Fibroblast of pulmonary artery (primary cell): ENCODE measurements at places on chromosomes 2 and 18.
A peak's percentile ranks its signal among the peaks of the same experiment; 100 is the strongest.

- DNase-seq, result no peak
Observed at GRCh38 chr18:46160050-46160798, 56.0 kb downstream of the HAUS1 start.

DNA sequence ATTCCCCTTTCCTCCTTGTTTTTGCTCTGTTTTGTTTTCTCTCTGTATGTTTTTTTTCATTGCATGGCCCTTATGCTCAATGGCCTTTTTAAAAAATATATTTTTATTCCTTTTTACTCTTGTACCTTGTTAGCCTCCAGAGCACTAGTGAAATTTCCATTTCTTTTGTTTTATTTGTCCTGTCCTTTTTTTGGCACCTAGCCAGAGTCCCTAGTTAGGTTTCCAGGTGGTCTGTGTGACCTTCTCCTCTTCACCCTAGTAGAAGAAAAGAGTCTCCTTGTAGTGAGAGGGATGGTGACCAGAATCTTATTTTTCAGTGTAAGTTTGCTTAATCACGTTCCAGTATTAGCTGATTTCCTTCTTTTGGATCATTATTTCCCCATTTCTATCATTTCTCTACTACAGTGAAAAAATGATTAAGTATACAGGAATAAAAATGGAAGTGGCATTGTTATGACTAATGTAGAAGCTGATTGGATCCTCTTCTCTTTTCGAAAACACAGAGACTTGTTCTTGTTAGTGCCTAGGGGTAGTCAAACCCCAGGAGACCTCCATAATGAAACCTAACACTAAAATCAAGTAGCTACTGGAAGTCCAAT, 65.9 kb downstream of the NBEAL1 start:
- DNase-seq, result no peak

GRCh38 chr2:161975813-161976160, 98.2 kb downstream of the DPP4 start:
- no peak for DNase-seq

DNA sequence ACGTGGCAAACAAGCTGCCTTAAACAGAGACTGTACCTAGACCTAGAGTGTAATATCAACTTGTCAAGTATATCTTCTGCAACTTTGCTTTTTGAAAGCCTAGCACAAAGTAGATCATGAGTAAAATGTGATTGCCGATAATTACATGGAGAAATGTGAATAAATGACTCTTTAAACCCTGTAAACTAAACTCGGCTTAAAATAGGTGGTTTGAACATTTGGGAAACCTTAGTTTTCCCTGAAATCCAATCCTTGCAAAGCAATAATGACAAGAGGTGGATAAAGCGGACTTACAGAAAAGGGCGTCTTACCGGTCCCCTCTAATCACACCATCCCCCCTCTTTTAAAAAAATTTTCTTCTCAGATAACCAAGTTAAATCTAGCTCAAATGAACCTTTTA, 549 bp upstream of the PSMD14 start:
- DNase-seq, result no peak

- peak; percentile 87 for DNase-seq
Observed at GRCh38 chr18:28767727-28768211, 590.8 kb upstream of the CDH2 start.

DNA sequence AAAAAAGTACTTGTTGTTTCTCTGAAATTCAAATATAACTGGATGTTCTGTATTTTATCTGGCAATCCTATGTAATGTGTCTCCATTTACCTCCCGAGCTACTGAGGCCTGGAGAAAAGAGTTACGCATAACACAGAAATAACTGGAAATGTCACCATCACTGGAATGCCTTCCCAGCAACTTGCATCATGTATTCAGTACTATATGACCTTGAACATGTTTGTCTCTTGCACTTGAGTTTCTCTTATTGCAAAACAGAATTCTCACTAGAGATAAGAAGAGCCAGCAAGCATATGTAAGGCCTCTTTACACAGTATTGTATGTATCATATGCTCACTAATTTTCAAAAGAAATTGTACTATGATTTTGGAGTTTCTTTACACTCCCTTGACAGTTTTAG, 99.6 kb upstream of the CTAGE1 start:
- DNase-seq, result peak; percentile 89

- DNase-seq, result peak; percentile 66
Observed at GRCh38 chr2:39991298-39991697, 212.2 kb upstream of the THUMPD2 start.

GRCh38 chr2:159317392-159318088, 31.0 kb upstream of the WDSUB1 start:
- no peak for DNase-seq

- no peak for DNase-seq
Observed at GRCh38 chr18:8702668-8703067, 2.7 kb upstream of the MTCL1 start.

DNA sequence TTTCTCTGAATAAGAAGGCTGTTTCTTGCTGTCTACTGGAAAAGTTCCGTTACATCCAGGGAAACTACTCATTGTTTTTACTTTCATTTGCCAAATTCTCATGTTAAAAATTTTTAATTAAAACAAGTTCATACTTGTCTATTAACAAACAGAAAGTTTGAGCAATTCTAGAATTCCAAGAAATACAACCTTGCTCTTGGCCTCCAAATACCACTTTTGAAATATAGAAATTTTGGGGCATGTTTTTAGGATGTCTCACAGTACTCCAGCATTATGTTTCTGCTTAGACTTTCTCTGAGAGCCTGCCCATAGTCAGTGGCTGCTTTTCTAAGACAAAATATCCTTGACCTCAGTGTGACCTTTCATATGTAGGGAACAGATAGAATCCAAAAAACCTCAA, 228.7 kb upstream of the RND3 start:
- DNase-seq, result no peak

GRCh38 chr18:62030091-62030985, 137.5 kb upstream of the RNF152 start:
- peak; percentile 23 for DNase-seq

GRCh38 chr2:22442051-22442450, 942.9 kb upstream of the KLHL29 start:
- DNase-seq, result no peak

GRCh38 chr18:9248661-9249060, 85.9 kb upstream of the TWSG1 start:
- no peak for DNase-seq

DNA sequence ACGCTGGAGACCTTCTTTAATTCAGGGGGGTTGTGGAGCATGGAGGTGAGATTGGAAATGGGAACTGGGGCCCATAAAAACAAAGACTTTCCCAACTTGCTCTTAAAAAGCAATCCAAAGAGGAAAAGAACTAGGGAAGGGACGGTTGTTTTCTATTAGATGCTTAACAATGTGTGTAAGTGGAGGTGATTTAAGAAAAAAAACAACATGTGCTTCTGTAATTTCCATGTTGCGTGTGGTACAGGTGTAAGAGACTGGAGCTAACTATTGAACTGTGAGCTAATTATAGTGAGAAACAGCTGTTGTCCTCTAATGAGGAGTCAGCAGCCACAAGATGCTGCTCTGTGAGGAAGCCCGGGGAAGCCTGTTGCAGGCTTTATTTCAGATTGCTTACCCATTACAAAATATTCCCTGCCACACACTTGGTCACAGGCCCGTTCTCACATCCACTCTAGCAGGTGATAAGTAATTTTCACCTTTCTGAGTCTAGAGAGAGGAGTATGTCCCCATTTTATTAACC, 280.6 kb upstream of the PARD3B start:
- no peak for DNase-seq

- DNase-seq, result no peak
Observed at GRCh38 chr2:140639628-140640027, 1491.2 kb downstream of the LRP1B start.

DNA sequence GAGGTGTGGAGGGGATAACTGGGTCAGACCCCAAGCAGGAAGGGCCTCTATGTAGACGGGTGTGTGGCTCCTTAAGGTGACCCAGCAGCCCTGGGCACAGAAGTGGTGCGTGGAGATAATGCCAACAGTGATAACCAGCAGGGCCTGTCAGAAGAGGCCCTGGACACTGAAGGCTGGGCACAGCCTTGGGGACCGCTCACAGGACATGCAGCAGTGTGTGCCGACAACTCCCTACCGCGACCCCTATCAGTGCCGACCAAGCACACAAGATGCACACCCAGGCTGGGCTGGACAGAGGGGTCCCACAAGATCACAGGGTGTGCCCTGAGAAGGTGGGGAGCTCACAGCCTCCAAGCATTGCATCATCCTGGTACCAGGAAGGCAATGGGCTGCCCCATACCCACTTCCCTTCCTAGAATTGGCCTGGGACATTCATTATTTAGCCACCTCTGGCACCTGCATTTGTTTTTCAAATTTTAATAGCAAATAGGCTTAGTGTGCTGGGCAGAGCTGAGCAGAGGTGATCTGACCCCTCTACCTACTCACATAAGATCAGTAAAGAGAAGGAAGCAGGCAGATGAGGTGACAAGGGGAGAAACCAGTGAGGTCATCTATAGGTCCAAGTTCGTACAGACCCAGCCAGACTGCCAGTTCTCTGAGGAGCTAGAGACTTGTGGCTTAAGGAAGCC, 55.2 kb downstream of the BCL11A start:
- DNase-seq, result no peak

DNA sequence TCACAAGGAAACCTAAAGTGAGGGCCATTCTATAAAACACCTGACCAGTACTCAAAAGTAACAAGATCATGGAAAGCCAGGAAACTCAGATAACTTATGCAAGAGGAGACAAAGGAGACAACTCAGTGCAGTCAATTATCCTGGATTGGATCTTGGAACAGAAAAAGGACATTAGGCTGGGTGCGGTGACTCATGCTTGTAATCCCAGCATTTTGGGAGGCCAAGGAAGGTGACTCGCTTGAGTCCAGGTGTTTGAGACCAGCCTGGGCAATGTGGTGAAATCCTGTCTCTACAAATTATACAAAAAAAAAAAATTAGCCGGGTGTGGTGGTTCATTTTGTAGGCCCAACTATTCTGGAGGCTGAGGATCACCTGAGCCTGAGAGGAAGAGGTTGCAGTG, 424.5 kb upstream of the SPRED2 start:
- no peak for DNase-seq

GRCh38 chr18:66013969-66014368, 263.2 kb downstream of the CDH7 start:
- DNase-seq, result peak; percentile 0

DNA sequence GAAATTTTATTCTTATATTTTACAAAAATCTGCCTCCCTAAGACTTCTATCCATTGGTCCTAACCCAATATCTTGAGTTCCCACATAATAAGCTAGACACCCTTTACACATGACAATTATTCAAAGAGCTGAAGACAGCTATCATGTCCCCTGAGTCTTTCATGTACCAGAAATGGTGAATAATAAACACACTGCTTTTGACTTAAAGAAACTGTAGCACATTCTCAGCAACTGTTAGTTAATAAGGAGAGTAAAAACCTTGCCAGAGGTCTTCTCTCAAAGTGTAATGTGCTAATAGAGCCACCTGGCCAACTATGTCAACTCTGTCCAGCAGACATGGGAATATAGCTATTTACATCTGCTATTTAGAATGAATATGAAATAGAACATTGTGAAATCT, 109.7 kb upstream of the ARL5A start:
- no peak for DNase-seq

DNA sequence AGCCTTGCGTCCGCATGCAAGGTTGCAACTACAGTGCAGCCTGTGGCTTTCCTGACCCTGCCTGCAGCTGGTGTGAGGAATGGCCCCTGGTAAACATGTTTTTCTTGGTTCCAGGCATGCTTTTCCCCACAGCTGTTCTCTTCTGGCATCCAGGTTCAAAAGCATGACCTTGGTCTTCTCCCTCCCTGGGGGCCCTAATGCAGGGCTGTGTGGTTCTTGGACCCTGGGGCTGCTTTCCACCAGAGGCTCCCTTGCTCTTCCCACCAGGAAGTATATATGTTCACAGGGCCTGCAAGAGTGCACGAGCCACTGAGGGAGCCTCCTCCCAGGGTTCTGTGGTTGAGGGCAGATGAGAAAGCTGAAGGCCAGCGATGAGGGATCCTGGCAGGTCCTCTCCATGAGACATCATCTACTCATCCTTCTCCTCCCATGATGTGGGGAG, 125.9 kb downstream of the BCL2L11 start:
- DNase-seq, result no peak

- DNase-seq, result no peak
Observed at GRCh38 chr2:109204412-109204811, 75.4 kb downstream of the SH3RF3 start.

DNA sequence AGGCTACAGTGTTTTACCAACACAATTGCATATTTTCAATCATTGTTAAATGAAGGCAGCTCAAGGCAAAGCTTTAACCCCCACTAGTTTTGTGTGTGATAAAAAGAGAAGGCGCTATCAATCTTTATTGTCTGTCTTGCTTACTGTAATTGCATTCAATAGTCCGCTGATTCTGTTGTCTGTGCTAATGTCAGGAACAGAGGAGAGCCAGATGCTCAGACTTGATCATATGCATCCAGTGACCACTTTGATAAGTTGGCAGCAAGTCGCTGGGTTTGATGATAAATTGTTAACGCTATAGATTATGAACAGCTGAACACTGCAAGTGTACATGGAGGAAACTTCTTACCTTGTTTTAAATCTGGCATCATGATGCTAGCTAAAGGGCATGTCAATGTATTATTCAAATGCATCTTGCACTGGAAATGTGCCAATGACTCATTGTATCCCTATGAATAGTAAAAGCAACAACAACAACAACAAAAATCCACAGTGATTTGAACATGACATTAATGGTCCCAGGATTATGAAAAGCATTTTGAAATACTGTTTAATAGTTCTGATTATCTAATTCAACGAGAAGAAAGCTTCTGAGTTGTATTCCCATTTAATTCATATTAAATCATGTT, 423.5 kb upstream of the FANCL start:
- DNase-seq, result no peak

- peak; percentile 78 for DNase-seq
Observed at GRCh38 chr2:102181919-102182635, 4.7 kb upstream of the IL1RL2 start.

GRCh38 chr18:56246916-56247315, 391.5 kb downstream of the TXNL1 start:
- DNase-seq, result no peak

- no peak for DNase-seq
Observed at GRCh38 chr2:120700659-120701058, 35.0 kb upstream of the GLI2 start.

DNA sequence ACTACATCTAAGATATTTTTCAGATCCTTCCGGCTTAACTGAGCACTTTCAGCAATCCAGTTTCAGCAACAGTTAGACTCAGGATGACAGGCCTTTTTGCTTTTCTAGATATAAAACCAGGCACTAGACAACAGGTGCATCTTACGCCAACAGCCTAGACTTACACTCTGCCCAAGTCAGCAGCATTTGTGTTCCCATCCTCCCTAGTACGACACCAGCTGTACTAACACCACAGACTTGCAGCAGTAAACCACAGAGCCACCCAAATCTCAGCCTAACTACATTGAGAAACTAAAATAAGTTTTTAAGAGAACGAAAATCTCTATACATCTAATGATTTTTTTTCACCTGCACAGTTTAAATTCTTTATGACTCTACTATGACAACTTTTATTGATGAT, 89.9 kb upstream of the DNMT3A start:
- no peak for DNase-seq

DNA sequence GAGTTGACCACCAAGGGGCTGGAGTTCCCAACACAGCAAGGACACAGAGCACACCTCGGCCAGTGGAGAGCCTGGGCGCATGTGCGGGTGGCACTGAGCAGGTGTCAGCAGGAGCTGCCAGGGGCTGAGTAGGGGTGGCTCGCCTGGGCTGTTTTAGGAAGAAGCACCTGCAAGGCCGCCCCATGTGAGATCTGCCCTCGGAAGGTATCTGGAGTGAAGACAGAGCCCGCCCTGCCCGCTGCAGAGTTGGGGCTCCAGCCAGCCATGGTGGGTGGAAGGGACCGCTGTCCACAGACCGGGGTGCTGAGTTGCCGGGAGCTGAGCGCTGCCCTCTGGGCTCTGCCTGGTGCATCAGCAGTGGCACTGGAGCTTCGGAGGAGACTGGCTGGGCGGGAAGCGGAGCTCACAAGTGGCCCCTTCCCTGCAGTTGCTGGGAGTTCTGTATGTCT, 35.2 kb downstream of the MTERF4 start:
- peak; percentile 13 for DNase-seq
